ENCODE measurements at places on chromosomes 4 and X.

DNA sequence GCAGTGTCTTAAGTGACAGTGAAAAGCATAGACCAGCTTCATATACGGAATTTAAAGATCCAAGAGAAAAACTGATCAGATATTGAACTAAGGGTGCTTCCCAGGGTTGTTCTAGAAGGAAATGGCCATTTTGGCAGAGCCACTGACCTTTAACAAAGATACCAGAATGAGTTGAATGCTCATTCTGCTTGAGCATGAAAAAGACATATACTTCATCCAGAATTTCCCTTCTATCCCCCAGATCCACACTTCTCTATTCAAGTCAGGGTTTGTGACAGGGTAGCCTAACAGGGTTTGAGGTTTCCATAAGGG lies 45.6 kb upstream of the FAM9C start:
- DNase-seq, result no peak

DNA sequence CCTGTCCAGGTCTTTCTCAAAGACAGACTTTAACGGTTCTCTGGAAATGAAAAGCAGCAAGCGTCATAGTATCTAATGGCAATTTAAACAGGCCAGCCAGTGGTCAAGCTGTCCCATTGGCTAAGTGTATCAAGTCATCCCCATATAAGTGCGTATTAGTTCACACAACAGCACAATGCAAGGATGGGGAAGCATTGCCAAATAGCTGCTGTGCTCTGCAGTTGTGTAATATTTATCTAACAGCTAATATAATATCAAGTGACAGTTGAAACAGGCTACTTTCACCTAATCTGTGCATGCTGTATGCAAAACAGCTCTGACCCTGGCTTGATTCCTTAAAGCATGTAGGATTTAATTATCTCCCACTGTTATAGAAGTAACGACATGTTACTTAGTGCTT lies 134.8 kb upstream of the PPARGC1A start:
- no peak for DNase-seq

DNA sequence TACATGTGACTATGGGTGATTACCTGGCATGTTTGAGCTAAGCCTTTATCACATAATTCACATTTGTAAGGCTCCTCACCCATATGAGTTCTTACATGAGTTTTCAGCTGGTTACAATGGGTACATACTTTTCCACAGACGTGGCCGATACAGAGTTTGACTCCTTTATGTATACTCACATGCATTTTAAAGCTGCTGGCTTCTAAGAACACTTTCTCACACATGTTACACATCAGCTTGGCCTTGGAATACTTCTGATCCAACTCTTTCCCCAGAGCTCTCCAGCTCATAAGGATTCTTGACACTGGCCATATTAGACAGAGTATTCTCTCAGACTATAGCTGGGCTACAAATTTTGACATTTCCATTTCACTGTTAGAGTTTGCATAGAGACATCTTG lies 66.3 kb downstream of the TAB3 start:
- DNase-seq, result no peak

- DNase-seq, result no peak
Measured at GRCh38 chrX:130179579-130180215, 7.9 kb downstream of the RAB33A start.

- no peak for DNase-seq
Measured at GRCh38 chr4:2862528-2862927, 18.9 kb downstream of the ADD1 start.

- no peak for DNase-seq
Measured at GRCh38 chr4:26892480-26893150, 32.0 kb downstream of the STIM2 start.

DNA sequence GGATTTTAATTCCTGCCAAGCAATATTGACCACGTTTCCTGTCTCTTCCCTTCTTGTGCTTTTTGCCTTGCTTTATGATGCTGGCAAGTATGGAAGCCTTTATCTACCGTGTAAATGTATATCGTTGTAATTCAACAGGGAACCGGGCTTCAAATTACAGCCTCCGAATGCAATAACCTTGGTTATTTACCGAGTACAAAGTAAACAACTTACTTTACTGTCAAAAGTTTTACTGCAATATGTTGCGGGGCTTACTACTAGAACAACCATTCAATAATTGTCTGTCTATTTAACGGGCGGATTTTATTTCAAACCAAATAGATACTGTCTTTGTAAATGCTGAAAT lies 73.1 kb downstream of the PALLD start:
- no peak for DNase-seq

DNA sequence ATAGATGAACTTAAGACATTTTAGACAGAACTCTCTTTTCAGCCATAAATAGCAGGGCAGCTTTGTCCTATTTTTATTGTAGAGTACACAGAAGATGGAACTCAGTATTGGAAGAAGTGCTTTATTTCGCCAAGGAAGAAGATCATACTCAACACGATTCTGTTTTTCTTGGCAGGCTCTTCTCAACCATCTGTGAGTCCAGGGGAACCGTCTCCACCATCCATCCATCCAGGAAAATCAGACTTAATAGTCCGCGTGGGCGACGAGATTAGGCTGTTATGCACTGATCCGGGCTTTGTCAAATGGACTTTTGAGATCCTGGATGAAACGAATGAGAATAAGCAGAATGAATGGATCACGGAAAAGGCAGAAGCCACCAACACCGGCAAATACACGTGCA lies 37.6 kb downstream of the KIT start:
- DNase-seq, result no peak

DNA sequence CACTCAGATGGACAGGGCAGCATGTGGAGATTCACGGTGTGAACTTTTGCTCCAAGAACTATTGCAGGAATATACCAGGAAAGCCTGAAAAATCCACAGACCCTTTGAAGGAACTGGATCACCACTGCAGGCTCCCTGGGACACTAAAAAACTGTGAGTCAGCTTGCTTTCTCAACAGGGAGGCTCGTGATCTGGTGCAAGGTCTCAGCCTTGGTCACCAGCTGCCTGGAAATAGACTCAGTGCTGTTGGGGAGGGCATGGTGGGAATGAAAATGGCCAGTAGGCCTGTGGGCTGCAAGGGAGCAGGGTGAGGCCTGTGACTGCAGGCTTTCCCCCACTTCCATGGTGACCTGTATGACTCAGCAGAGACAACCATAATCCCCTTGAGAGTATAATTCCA lies 426.4 kb upstream of the RPS6KA3 start:
- no peak for DNase-seq

DNA sequence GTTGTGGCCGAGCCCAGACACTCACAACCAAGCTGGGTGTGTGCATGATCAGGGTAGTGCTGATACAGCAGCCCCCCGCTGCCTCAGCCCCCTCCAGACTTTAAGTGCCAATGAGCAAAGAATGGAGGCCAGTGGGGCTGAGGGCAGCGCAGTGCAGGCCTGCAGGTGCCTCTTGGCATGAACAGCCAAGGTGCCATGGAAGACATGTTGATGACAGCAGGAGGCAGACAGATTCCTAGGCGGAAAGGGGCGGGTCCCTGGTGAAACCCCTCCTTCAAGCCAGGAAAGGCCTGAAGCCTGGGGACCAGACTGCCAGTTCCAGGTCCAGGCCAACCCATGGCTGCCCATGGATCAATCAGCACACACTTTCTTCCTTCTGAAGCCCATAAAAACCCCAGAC lies 253.3 kb upstream of the ETNPPL start:
- no peak for DNase-seq

- no peak for DNase-seq
Measured at GRCh38 chr4:52627876-52628275, 31.2 kb downstream of the USP46 start.

DNA sequence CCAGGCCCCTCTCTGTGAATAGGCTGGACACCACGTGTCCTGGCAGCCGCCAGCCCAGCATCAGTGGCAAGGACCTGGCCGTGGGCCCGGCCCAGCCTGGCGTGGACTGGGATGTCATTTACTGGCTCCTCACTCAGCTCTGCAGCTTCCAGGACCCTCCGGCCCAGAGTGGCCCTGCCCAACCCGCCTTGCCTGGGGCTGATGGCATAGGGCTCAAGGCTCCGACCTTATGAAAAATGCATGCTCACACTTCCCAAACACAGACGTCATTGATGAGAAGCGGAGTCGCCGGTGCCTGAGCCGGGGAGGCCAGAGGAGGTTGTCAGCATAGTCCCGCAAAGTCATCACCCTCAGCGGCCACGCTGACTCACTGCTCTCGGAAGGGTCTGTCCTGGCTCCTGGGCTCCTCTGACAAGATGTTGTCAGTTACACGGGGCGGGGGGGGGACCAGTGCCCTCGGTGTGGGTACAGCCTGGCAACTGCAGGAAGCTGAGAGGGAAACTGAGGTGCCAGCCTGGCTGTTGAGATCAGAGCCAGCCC lies 14.3 kb downstream of the CFAP99 start:
- no peak for DNase-seq

All from stimulated activated CD4-positive, alpha-beta T cell treated with anti-CD3 and anti-CD28 coated beads, Interleukin-12 subunit alpha, Interleukin-12 subunit beta, amount 100 ng/mL, for 48 hours (primary cell).